ENCODE measurements at places on chromosomes 2 and 18.

DNA sequence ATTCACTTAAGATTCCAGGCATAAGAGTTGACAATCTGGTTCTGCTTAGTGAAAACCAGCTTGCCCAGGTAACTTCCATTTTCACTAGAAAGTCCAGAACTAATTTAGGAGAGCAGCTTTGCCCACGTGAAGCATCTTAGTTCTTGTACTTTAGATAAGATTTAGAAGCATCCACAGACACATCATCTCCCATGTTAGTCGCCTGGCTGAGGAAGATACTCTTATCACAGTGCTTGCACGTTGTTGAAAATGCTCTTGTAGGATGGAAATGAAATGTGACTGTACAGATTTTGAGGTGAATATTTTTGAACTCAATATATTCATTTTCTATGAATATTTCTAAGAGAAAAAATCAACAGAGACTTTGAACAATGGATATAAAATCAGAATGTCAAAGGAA is 159.7 kb downstream of the SOCS6 start:
- no peak for DNase-seq

- DNase-seq = no peak
Observed at GRCh38 chr2:128602038-128602698, 283.5 kb upstream of the HS6ST1 start.

- DNase-seq = peak; percentile 2
Observed at GRCh38 chr2:133976659-133977058, 277.2 kb upstream of the MGAT5 start.

DNA sequence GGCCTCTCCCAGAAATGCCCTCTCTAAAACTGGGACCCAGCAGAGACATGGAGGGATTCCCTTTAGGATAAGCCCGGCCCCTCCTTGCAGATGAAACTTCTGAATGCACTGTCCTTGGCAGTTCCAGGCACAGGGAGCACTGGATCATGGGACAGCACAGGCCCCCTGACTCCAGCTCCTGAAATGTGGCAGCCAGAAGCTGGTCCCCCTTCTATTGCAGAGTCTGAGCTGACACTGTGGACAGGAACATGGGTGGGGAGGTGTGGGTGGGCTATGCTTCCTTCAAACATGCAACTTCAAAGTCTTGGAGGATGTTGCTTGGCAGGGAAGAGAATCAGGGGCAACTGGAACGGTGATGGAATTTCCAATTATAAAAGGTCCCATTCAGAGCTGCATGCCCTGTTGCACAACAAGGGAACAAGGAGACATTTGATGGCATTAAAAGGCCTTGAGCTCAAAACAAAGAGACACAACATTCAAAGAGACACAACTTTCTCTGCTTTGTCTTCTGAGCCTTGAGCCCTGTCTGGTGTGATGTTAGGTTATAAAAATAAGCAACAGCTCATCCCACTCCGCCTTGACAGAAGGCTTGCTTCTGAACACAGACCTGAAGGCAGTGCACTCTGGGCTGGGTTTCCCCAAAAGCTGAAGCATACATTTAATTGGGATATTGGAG is 239.0 kb downstream of the OSR1 start:
- no peak for DNase-seq

DNA sequence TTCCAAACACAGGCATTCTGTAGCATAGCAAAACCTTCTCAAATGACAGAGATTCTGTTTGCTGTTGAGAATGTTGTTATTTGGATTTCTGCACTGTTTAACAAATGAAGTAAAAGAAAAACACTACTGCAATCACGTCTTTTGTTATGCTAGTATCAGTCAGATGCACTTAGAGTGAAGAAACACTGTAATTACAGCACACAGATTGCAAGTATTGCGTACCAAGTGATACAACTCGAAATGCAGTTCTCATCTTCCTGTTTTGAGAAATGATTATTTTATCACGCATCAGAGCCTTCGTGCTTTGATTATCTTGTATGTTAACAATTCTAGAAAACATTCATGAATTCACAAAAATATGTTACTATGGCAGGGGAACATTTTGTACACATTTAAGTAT is 41.8 kb upstream of the KLF11 start:
- no peak for DNase-seq

DNA sequence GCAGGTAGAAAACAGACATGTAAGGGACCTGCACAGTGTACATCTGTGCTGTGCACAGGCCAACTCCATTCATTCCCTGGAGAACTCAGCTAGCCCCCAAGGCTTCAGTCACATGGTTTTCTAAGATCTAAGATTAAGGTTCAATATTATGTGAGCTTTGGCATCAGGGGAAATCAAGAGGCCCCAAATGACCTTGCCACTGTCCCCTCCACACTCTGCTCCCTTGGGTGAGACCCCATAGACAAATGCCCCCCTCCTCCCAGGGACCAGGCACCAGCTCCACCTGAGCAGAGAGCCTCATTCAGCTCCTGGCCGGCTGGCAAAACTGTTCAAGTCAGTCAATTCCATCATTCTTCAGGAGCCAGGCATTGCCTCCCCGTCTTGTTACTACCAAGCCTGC is 93.6 kb upstream of the TMEM18 start:
- DNase-seq = no peak

DNA sequence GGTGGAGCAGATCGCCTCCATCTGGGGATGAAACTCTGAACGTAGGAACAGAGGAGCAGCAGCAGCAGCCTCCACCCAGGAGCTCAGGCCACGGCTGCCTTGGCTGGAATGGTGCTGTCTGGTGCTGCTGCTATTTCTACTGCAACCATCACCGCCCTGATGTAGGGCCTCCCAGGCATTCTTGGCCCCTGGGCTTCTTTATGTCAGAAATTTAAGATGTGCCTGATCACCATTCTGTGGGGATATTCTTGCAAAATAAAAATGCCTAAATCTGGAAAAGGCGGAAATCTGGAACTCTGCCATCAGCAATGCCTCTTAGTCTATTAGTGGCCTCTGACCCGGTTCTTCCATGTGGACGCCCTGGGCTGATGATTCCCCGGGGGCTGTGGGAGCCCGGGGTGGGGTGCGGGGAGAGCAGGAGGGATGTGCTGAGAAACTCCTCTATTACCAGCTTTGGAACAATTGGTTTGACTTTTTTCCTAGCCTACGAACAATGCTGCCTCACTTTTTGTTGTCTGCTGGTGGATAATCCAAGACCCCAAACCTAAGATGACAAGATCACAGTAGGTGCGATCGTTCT is 47.2 kb downstream of the FAM124B start:
- no peak for DNase-seq

GRCh38 chr2:239534581-239535412 is 134.0 kb upstream of the HDAC4 start:
- peak; percentile 62 for DNase-seq

DNA sequence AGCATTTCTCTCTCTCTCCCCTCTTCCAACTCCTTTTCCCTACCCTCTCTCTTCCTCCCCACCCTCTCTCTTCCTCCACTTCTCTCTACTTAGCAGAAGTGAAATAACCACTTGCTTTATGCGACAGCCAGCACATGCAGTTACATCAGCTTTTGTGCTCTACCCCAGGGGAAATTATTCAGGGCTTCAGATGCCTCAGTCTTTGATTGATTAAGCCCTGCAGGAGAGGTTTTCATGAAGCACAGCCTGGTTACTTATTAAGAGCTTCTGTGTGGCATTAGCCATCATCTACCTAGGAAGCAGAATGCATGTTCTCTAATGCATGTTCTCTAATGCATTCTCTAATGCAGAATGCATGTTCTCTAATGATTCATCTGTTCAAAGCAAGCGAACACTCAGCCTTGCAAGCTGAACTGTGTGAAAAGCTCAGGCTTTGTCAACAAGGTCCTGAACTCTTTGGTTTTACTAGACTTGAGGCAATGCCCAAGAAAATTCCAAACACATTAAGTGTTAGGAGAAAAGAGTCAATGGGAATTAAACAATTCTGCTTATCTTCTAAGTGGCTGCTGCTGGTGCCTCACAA is 56.1 kb downstream of the LHCGR start:
- DNase-seq = no peak

DNA sequence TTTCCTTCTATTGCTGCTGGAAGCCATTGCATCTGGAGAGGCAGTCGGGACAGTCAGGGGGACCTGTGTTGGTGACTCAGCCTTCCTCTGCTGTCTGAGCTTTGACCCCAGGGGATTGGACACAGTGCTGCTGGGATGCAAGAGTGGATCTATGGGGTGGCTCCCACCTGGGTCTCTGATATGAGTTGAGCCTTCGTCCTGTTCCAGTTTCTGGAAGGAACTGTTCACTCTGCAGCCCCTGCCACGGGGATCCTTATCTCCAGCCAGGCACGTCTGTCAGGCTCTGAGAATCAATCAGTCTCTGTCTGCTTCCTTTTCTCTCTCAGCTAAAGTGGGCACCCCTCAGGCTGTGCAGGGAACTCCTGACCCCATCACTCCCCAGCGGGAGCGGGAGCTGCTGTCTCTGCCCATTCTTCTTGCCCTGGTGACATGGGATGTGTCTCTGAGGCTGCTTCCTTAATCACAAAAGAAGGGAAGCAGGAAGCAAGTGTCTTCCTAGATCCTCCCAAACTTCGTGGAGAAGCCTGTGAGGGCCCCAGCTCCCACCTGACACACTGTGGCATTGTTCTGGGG is 51.7 kb downstream of the ARHGAP28 start:
- DNase-seq = no peak

- no peak for DNase-seq
Observed at GRCh38 chr2:49794396-49794795, 640.1 kb upstream of the FSHR start.

GRCh38 chr2:156476850-156477206 is 40.6 kb downstream of the GPD2 start:
- DNase-seq = no peak

DNA sequence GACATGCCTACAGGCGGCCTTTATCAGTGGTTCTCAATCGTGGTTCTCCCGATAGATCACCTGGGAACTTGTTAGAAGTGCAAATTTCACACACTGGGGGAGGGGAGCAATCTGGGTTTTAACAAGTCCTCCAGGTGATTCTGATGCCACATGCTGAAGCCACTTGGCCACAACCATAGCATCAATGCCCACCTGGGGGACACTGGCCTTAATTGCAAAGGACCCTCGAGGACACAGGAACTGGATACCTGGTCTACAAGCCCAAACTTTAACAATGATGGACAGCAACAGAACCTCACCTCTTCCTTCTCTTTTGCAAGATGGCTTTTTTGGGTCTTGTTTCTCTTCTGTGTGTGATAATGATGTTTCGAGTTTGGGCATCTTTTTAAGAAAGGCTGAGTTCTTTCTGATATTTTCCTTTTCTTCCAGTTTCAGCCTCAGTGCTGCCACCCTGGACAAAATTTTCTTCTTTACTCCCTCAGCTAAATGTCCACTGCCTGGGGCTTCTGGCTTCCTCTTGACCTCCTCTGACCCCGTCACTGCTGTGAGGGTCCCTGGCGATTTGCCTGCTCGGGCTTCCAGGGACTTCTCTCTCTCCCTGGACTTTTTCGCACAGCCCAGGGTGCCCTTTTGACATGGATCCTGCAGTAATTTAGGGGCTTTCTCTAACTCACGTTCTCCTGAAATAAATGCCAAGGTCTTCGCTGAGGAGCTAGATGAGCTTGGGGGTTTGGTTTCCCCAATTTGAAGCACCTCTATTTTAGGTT is 94.2 kb downstream of the ALPK2 start:
- no peak for DNase-seq

DNA sequence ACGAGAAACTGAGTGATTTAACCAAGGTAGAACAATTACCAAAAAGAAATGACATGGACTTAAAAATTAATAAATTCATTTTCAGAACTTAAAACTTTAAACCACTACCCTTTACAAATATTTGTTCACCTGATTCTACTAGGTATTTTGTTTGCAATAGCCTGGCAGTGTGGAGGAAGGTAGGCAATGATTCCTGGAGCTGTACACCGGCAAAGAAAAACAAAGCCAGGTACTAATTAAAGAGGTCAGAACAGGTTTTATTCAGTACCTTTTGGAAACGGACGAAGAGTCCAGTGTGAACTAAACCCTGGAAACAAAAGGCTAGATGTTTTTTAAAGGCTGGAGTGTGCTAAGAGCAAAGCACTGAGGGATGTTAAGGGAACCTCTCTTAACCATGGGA is 561.3 kb upstream of the FSHR start:
- DNase-seq = peak; percentile 13

GRCh38 chr2:25385910-25386309 is 44.2 kb upstream of the DNMT3A start:
- DNase-seq = peak; percentile 18

DNA sequence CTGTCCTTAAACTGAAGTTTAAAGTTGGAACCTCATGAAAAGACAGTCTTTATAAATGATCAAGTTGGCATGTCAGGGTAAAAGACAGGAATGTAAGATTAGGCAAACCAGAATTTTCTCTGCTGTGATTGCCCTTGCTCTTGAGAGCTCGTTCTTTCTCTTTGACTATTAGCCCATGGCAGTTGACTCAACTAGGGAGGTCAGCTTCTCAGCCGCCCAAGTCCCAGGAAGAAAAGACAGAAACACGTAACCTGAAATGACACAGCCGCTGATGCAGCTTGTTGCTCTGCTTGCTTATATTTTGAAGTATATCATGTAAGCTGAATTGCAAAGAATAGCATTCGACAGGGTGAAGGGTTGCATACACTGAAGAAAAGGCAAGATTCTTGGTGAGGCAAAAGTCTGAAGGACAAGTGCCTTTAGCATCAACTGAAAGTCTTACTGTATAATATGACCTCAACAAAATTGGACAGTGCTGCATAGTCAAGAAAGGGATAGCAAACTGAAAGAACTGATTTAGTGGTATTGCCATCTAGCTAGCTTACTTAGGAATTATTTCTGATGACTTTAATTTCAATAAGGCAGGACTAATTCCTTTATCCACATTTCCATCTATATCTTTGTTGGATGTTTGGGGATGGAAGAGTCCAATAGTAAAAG is 54.7 kb downstream of the ARHGAP15 start:
- no peak for DNase-seq

- DNase-seq = no peak
Observed at GRCh38 chr18:3236470-3236869, 11.1 kb upstream of the MYL12A start.

DNA sequence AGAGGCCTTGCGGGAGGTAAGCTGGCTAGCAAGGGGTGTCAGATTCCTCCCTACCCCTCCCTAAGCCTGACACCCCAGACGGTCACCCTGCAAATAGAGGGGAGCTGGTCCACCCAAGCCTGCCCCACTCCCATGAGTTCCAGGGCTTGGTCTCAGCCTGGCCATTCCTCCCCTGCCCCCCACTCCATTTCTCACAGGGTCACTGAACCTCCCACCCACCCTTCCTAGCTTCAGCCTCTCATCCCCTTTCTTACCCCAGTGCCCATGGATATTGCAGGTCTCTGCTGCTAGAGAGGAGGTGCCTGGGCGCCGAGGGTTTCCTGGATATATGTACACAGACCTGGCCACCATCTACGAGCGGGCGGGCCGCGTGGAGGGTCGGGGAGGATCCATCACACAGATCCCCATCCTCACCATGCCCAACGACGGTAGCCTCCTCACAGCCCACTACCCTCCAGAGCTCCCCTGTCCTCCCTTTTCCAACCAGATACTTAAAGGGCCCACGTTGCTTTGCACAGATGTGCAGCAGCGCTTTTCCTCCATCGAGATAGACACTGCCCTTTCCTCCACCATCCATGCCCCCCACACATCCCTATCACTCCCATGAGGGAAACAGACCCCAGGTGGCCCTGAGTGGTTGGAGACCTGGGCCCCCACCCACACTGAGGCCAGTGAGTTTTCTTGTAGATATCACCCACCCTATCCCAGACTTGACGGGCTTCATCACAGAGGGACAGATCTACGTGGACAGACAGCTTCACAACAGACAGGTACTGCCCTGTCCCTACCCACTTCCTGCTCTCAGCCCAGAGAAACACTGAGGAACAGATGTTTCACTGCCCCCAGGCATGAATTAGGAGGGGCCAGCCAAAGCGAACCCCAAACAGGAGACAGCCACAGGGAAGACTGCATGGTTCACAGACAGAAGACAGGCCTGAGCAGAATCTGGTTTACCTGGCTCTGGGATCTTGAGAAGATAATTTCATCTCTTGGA is 15.2 kb upstream of the ANKRD53 start:
- no peak for DNase-seq

GRCh38 chr2:218867900-218868299 is 8.3 kb downstream of the WNT6 start:
- DNase-seq = no peak
